ENCODE measurements at places on chromosomes 4 and X.

GRCh38 chr4:95256108-95256835 is 292.5 kb downstream of the UNC5C start:
- no peak for DNase-seq

DNA sequence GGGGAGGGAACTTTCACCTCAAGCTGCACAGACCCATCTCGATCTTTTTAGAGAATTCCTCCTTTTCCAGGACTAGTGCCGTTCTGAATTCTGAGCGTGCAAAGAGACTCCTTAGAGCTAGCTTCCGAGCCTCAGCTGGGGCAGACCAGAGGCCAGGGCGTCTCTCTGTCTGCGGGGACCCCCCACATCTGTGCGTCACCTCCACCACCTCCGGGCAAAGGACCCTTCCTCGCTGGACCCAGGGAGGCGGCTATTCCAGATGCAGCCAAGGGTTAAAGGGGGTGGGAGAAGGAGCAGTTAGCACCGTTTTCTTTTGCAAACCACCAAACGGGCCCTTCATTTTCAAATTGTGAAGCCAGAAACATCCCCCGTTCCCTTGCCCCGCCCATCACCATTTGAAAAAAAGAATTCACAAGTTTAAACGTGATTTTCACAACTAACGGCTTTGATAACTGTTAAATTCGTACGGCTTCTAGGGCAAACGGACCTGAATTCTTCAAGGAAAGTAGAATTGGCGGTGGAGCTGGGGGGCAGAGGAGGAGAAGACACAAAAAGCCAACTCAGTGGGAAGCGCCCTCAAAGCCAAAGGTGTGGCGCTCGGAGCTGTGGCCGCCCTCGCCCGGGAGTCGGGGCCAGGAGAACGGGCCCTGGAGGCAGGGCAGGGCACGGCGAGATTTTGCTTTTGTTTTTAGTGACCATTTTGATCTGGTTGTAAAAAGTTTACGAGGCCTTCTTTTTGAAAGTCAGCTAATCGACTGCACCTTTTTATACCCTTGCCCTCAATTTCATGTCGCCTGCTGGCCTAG is 3.3 kb upstream of the PDGFRA start:
- DNase-seq: no peak

GRCh38 chrX:119071381-119071780 is 1.4 kb upstream of the CT47C1 start:
- DNase-seq: no peak

DNA sequence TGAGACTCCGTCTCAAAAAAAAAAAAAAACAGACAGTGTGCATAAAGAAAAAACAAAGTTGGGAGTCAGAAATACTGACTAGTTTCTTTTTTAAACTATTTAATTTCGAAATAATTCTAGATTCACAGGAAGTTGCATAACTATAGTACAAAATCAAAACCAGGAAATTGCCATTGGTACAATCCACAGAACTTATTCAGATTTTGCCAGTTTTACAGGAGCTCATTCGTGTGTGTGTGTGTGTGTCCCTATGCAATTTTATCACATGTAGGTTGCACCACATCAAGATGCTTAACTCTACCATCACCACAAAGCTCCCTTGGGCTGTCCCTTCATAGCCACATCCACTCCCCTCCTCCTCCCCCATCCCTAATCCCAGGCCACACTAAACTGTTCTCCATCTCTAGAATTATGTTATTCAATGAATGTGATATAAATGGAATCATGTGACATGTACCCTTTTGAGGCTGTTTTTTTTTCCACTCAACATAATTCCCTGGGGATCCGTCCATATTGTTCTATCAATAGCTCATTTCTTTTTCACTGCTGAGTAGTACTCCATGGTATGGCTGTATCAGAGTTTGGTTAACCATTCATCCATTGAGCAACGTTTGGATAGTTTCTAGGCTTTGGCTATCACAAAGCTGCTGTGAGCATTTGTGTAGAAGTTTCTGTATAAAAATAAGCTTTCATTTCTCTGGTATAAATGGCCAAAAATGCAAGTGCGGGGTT is 16.3 kb upstream of the DDX3X start:
- no peak for DNase-seq

GRCh38 chr4:10092481-10093270 is 23.9 kb downstream of the WDR1 start:
- no peak for DNase-seq

GRCh38 chrX:129934461-129934860 is 28.5 kb downstream of the UTP14A start:
- no peak for DNase-seq

DNA sequence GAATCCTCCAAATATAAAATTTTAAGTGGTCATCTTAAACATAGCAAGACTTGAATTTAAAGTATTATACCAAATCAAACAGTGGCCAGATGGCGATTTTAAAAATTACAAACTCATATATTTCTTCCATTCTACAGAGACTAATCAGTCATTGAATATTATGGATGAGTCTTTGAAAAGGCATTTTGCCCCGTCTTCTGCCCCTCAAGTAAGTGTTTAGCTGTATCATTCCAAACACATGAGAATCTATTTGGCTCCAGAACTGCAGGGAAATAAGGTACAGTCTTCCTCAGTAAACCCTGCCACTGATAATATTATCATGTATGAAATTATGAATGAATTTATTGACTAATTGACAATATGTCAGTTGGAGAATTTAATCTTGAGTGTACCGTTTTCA is 191.0 kb downstream of the SLC7A11 start:
- no peak for DNase-seq

GRCh38 chr4:105184316-105184980 is 37.8 kb downstream of the TET2 start:
- DNase-seq: no peak

GRCh38 chr4:155319516-155319915 is 57.2 kb downstream of the MAP9 start:
- DNase-seq: no peak

DNA sequence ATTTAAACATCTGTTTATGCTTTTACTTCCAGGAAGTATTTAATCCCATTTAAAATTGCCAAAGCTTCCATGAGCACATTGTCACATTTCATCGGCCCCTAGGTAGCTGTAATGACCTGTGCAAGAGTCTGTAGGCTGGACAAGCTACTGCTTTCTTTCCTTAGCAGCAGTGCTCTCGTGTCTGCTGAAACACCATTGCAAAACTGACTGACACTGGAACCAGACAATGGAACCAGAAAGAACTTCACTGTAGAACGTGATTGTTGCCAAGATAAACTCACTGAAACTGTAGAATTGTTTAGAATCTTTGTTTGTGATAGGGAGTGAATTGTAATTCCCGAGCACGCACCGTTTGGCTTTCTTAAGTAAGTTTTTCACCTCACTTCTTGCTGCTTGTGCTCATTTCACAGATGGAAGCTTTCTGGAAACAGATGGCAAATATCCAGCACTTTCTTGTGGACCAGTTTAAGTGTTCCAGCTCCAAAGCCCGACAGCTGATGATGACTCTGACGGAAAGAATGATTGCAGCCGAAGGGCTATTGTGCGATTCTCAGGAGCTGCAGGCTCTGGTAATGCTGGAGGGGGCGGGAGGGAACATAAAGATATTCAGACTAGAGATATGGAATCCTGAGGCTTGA is 36.9 kb downstream of the EVC start:
- no peak for DNase-seq

DNA sequence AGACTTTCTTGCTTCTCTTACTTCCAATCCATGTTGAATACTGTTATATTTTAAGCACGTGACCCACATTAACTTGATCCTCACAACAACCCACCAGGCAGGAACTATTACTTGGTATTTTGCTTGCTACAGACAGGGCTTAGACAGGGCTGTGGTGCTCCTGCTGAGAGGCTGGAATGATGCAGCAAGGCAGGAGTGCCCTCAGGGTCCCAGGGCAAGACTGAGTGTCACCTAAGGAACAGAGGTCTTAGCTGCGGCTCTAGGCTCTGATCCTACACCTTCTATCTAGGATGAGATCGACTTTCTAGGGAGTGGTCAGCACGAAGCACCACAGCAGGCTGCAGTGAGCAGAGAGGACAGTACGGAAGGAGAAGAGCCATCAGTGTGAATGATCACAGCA is 20.0 kb downstream of the TAPT1 start:
- no peak for DNase-seq

DNA sequence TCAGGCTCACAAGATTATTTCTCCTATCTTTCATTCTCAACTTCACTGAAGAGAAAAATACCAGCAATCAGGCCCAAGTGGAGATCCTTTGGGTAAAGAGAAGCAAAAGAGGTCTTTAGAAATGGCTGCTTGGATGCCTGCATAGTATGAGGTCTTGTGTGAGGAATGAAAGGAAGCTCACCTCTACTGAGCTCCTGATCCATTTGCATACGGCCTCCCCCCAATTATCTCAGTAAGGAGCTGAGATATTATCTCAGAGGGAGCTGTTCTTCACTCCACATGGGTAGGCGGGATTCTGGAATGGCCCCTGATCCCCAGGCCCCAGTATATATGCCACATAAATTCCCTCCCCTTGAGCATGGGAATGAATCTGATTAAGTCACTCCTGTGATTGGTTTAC is 75.8 kb downstream of the EVC2 start:
- no peak for DNase-seq

DNA sequence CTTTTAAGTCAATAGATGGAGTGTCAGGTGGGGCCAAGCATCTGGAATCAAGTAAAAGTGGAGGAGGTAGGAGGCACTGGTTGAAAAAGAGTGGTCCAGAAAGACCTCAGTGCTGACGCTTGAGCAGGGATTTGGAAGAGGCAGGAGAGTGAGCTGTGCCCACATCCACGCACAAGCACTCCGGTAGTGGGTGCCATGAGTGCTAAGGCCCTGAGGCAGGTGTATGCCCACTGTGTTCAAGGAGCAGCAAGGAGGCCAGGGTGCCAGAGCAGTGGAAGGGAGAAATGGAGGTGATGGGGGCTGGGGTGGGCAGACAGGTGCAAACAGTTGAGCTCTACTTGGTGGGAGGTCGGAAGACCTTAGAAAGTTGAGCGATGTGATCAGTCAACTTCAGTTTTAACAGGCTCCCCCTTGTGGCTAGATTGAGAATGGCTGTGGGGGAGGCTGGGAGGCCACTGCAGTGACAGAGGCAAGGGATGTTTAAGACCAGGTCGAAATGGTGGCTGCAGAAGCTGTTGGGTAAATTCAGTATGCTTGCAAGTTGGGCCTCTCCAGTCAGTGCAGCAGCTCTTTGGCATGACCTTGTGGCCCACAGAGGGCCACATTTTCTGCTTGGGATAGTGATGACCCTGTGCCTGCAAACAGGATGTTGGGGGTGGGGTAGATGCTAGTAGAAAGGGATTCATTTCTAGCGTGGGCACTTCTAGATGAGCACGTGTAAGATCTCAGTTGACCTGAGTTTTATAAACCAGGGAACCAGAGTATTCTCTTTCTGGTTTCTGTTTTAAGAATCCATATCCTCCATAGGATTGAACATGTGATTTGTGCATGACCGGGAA is 12.7 kb downstream of the TKTL1 start:
- DNase-seq: peak; percentile 57

- no peak for DNase-seq
Measured at GRCh38 chr4:157591245-157591644, 370.7 kb downstream of the GRIA2 start.

DNA sequence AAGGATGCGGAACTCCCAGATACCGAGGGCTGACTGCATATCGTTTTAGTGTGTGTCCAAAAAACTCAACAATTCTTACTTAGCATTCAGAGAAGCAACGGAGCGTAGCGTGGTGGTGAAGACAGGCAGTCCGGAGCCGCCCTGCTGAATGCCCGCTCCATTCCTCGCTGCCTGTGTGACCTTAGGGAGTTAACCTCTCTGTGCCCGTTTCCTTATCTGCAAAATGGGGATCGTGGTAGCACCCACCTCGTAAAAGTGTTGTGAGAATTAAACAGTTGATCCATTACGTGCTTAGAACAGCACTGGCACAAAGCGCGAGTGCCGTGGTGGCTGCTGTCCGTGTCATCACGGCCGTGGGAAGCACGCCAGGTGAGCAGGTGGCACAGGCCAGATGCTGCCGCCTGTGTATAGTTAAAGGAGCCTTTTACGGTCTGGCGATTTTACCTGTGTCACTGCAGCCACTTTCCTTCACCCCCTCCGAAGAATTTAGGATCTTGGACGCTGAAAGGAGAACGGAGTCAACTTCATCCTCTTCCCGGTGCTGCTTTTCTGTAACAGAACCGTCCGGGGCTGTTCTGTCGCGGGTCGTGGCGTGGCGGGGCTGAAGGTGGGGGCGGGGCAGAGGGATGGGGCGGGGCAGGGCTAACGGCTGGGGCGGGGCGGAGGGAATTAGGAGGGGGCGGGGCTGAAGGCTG is 885 bp downstream of the CCDC110 start:
- peak; percentile 2 for DNase-seq

- no peak for DNase-seq
Measured at GRCh38 chr4:6469898-6470501, 2.4 kb downstream of the PPP2R2C start.

DNA sequence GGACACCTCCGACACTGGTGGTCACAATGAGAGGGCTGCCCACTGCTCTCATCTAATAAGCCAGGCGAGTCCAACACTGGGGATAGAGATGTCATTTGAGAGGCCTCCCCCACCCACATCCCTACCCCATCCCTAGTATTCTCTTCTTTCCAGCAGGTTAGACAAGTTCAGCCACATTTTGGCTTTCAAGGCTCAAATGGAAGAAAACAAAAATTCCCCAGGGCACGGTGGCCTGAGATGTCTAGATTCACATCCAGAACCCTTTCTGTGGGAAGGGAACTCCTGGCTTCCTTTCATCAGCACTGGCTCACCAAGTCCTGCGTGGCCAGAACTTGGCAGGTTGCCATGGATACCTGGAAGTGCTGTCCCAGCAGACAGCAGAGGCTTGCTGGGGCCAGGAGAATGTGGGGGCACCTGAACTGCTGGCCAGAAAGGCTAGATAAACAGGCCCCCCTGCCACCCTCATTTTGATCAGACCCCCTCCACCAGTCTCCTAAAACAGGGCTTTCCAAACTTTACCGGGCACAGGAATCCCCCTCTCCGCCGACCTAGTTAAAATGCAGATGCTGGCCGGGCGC is 1.3 kb upstream of the NYX start:
- DNase-seq: no peak

DNA sequence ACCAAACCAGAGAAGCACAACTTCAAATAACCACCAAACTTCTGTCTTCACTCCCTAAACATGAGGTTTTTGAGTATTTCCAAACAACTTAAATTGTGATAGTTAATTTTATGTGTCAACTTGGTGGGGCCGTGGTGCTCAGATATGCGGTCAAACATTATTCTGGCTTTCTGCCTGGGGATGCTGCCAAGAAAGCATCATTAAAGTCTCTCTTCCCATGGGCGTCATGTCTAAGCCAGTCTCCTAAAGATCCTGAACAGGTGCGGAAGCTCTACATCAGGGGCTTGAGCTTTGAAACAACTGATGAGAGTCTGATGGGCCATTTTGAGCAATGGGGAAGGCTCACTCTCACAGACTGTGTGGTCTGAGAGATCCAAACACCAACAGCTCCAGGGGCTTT is 24.1 kb upstream of the SOD3 start:
- no peak for DNase-seq

- DNase-seq: no peak
Measured at GRCh38 chr4:147846318-147847155, 114.6 kb downstream of the ARHGAP10 start.

GRCh38 chr4:52824603-52825459 is 37.3 kb upstream of the RASL11B start:
- no peak for DNase-seq

GRCh38 chr4:148764720-148765119 is 322.5 kb upstream of the NR3C2 start:
- DNase-seq: no peak

GRCh38 chr4:154389148-154389547 is 102.5 kb downstream of the DCHS2 start:
- no peak for DNase-seq

- no peak for DNase-seq
Measured at GRCh38 chrX:153794897-153795816, 689 bp downstream of the SSR4 start.

Data from stimulated activated CD4-positive, alpha-beta T cell treated with anti-CD3 and anti-CD28 coated beads, Interleukin-1b, Interleukin-23, amount 100 ng/mL, for 1 hour (primary cell).